ENCODE measurements at places on chromosomes 16 and 17. TPM values are rescaled to one million over a fixed set of nuclear protein-coding genes. Genes with fewer than 3 reads are reported as not detected.

ADAM11 gene
- 0.25 TPM for total RNA-seq

NPB gene
- 0.20 TPM for total RNA-seq

CACNG1 gene
- not detected for total RNA-seq

- no peak for DNase-seq
Measured at GRCh38 chr16:72471317-72471924, 299.5 kb upstream of the PMFBP1 start.

All from pulmonary artery endothelial cell (primary cell).